Activated T-helper 1 cell treated with anti-CD3 and anti-CD28 coated beads, Interleukin-2, amount 50 U/mL, for 16 hours (primary cell): ENCODE measurements at places on chromosomes 1 and 21.

GRCh38 chr1:244815600-244816099 is 19.8 kb upstream of the COX20 start:
- DNase-seq, result no peak

DNA sequence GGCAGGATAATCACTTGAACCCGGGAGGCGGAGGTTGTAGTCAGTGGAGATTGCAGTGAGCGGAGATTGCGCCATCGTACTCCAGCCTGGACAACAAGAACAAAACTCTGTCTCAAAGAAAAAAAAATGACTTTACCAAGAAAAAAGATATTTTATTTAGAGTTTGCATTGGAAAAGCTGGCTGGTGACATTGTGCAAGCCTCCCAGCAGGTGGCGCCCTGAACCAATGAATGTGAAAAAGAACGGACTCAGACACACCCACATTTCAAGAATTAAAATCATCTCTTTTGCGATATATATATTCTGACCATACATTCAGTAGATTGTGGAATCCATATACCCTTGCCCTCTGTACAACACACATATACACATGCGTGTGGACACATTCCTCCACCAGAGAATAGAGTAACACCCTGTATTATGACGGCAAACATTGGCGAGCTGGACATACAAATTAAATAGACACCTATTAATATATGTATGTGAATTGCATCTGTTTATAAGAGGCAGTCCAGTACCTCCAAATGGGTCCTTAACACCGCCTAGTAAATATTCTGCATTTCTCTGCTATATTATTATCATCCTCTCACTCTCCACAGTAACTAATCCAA is 39.0 kb upstream of the CADM3 start:
- peak; percentile 46 for DNase-seq

- DNase-seq, result peak; percentile 82
These were observed 5.7 kb downstream of the KRTCAP2 start for GRCh38 chr1:155167166-155168104.

GRCh38 chr1:207672522-207673130 is 27.7 kb downstream of the CR1L start:
- DNase-seq, result no peak

DNA sequence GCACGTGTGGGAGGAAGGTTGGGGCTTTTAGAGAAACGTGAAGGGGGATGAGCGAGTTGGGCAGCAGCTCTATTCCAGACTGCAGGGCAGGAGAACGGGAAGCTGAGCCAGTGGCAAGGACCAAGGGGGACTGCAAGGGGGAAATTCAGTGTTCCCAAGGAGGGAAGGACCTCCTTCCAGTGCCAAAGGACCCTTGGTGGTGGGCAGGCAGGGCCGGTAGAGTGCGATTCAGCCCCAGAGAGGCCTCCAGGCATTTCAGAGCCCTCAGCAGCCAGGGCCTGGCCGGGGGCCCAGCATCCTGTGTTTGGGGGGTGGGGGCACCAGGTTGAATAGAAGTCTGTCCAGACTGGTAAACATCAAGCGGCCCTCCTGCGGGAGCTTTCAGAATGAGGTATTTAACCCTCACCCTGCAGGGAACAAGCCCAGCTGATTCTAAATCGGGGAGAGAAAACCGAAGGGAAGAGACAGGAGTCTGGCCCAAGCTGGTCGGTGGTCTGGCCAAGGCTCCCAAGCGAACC is 2.3 kb downstream of the COL9A2 start:
- no peak for DNase-seq

GRCh38 chr1:64304823-64305222 is 101.4 kb downstream of the UBE2U start:
- DNase-seq, result no peak

DNA sequence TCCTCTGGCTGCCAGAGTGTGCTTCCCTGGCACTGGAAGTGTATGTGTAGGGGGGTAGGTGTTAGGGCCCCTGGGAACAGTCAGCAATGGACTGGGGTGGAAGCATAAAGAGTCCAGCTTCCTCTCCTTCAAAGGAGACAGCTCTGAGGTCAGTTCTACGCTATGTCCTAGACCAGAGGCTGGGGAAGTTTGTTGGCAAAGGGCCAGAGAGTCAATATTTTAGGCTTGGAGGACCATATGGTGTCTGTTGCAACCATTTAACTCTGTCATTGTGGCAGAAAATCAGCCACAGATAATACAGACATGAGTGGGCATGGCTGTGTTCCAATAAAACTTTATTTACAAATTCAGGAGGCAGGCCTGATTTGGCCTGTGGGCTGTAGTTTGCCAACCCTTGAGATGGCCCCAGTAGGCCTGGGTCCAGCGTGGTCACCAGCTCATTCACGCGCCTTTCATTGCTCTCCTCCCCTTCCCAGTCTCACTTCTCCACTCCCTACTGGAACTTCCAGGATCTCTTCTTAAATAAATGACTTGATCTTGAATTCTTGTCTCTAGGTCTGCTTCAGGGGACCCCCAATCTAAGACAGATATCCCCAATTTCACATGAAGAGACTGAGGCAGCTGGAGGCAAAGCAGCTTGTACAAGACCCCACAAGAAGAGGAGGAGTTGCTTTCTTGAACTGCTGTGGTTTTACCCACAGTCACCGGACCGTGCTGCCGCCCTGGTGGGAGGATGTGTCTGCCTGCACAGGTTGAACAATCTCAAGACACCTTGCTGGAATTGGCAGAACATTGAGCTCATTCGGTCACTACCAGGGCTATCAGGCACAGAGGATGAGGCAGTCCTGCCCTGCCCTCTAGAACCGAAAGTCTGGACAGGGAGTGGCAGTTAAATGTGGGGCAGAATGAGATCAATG is 162.4 kb upstream of the POU3F1 start:
- DNase-seq, result no peak

DNA sequence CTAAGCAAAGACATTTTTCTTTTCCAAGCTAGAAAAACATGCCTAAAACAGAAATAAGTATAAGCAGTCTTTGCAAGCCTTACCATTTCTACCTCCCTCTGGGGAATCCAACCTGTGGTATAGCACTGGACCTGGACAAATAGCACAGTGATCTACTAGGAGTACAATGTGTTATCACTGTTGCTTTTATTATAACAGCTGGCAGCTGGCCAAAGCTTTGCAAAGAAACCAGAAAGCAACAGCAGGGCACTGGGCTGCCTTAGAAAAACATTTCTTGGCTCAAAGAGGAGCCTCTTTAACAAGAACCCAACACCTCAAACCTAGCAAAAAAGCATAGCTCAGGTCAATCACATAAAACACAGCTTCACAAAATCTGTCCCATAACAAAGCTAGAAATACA is 294.5 kb upstream of the GREM2 start:
- no peak for DNase-seq

GRCh38 chr1:209648931-209649776 is 3.1 kb downstream of the LAMB3 start:
- DNase-seq, result no peak

GRCh38 chr1:94323311-94324177 is 86.2 kb upstream of the ARHGAP29 start:
- no peak for DNase-seq

DNA sequence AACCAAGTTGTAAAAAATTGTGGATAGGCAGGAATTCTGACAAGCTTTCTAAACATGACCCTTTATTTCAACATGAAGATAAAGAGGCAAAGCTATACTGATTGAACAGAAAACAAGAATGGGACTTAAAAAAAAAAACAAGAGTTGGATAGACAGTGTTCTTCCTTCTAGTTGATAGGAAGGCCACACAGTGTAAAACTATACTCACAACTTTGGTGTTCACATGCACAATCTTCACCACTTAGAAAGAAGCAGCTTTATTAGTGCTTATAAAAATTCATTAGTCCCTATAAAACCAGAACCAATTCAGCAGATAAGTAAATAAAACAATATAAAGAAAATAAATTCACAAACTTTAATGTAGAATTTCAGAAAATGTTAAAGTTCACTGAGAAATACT is 101.8 kb downstream of the AKT3 start:
- DNase-seq, result no peak

DNA sequence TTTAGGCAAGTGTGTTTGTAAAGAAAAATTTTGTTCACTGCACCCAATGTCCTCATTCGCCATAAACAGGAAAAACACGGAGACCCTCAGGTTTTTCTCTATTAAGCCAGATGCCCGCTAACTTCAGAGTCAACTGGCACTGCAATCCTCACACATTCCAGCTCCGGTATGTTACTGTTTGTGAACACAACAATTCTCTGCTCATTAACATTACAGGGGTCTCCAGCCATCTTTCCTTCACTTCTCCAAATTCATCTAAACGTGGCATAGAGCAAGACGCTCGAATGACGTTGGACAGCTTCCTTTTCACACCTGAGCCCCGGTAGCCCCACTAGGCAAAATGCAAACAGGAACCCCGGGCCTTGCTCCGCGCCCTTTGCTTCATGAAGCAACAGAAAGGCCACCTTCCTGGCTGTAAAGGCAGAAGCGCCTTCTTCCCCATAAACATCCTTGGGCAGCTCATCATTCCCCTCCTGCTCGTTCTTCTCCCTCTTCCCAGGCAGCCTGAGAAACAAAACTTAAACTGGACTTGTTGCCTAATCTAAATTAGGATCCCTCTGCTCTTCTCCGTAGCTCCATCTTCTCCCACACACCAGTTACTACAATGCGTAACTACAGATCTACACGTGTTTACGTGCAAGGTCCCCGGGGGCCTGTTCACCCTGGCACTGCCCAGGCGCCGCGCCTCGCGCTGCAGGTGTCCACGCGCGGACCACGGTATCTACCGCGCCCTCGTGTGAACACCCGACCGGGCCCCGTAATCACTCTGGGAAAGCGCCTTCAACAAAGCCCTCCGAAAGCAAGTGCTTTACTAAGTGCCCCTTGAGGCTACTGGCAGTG is 1.2 kb downstream of the LBR start:
- DNase-seq, result no peak

GRCh38 chr1:63916485-63917360 is 142.9 kb downstream of the ROR1 start:
- DNase-seq, result no peak

DNA sequence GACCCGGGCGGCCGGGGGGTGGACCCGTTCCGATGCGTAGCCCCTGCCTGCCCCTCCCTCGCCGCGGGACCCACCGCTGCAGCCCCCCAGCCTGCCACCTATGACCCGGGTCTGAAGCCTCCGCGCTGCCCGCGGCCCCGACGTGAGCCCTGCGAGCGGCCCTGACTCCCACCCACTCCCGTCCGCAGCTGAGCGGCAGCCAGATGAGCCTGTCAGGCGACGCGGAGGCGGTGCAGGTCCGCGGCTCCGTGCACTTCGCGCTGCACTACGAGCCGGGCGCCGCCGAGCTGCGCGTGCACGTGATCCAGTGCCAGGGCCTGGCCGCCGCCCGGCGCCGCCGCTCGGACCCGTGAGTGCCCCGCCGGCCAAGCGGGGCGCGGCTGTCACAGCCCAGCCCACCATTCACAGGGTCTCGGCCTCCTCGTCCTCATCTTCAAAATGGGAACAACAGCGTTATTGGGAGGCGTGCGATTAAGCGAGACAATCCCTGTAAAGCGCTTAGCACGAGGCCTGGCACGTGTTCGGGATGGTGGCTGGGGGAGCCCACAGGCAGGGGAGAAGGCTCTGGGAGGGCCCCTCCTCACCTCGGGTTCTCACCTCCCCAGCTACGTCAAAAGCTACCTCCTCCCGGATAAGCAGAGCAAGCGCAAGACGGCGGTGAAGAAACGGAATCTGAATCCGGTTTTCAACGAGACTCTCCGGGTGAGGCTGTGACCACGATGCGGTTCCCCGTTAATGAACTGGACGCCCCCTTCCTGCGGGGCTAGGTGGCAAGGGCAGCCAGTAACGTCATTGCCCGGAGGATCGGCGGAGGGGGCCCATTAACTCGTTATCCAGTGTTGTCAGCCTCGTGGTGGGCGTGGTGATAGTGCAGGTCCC is 8.2 kb downstream of the SYTL1 start:
- no peak for DNase-seq

GRCh38 chr1:154867064-154867825 is 2.8 kb downstream of the KCNN3 start:
- DNase-seq, result no peak

DNA sequence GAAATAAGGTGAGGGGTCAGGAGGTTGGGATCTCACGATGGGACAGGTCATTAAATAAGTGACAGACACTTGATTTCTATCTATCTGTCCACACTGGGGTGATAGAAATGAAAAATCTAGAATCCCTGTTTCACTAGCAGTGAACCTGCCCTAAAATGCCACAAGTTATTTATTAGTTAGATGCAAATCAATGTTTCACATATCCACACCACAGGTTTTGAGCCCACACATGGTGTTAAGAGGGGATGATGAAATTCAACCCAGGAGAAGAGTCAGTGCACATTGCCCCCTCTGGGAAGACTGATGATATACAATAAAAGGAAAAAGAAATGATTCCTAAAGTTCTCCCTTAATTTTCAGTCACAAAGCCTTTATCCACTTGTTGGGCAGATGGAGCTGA is 10.1 kb upstream of the NTPCR start:
- no peak for DNase-seq

DNA sequence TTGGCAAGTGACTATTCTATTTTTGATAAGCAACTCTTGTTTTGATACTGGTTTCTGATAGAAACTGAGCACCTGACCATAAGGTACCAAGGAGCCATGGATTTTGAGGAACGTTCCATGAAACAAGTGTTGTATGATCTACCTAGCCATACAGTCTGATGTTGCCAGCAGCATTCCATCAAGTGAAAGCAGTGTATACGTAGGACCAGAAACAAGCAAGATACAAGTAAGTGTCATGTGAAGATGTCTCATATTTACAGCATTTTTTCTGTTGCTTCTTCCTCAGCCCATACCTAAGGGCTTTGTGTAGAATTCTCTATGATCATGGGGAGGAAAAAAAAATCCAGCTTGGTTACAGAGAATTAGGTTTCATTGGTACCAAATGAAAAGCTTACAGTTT is 55.6 kb upstream of the RABGAP1L start:
- no peak for DNase-seq

DNA sequence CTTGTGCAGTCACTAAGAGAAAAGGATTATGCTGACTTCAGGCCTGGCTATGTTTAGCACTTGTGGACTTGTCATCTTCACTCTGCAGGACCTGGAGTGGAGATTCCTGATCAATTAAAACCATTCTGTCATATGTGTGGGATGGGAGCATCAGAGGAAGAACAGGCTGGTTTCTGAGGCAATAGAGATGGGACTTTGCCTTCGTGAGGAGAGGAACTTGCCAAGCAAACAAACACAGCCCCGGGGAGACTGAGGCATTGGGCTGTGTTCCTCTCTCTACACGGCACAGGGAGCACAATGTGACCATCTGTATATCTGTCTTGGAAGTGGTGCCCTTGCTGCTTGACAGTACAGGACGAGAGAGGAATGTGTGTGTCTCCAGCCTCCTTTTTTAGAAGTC is 23.1 kb downstream of the VASH2 start:
- no peak for DNase-seq

DNA sequence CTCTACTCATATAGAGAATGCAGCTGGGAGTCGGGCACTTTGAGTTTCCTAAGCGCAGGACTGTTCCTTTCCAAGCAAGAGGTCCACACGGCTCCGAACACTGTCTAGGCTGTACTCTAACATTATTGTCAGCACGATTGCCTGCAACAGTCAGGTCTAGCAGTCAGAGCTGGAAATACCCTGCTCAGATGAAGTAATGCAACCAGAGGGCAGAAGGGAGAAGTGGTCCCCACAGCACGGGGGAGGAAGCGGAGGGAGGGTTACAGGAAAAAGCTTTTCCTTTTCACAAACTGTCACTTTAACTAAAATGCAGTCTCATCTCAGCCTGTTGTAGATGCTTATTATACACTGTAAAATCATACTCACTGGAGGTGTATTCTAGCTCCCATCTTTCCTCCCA is 98.9 kb upstream of the SLC44A3 start:
- no peak for DNase-seq

- no peak for DNase-seq
These were observed 3.6 kb upstream of the CALML6 start for GRCh38 chr1:1911350-1912041.
